ENCODE measurements at places on chromosomes 2 and 18. TPM values are rescaled to one million over a fixed set of nuclear protein-coding genes. Genes with fewer than 3 reads are reported as not detected.

Gene ATG16L1
- 24.5 TPM for polyA plus RNA-seq

Gene KIAA2012
- polyA plus RNA-seq, result 0.05 TPM

Gene DTNA
- polyA plus RNA-seq, result 119 TPM

Gene ELOA2
- polyA plus RNA-seq, result not detected

Gene TEKT4
- not detected for polyA plus RNA-seq

Gene COL4A3
- polyA plus RNA-seq, result 1.4 TPM

Gene AQP12B
- polyA plus RNA-seq, result not detected

Gene KCNJ13
- not detected for polyA plus RNA-seq

Gene PRKAG3
- polyA plus RNA-seq, result not detected

Gene CPLX4
- not detected for polyA plus RNA-seq

Gene SKOR2
- not detected for polyA plus RNA-seq

Gene TUBA3E
- polyA plus RNA-seq, result not detected

Gene EHD3
- polyA plus RNA-seq, result 8.5 TPM

Gene LINC00305
- not detected for polyA plus RNA-seq

Gene ALKAL2
- polyA plus RNA-seq, result 14.5 TPM

GRCh38 chr18:53503914-53504441, 720.5 kb downstream of the MBD2 start:
- no peak for DNase-seq

DNA sequence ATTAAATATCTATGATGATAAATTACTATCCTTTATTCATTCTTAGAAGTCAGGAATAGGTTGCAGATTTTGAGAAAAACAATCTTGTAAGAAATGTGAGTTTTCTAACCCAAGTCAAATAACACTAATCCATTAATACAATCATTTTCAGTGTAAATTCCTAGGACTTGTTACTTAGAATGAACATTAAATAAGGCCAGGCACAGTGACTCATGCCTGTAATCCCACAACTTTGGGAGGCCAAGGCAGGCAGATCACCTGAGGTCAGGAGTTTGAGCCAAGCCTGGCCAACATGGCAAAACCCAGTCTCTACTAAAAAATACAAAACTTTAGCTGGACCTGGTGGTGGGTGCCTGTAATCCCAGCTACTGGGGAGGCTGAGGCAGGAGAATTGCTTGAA, 45.8 kb upstream of the CDKL4 start:
- no peak for DNase-seq

DNA sequence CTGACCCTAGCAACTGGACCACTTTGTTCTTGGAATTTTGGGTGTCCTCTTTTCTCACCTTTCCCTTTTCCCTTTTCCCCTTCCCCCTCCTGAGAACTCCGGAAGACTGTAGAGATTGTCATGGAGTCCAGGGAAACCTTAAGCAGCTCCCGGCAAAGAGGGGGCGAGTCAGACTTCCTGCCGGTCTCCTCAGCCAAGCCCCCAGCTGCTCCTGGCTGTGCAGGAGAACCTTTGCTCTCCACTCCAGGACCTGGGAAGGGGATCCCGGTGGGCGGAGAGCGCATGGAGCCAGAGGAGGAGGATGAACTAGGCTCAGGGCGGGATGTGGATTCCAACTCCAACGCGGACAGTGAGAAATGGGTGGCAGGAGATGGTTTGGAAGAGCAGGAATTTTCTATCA, 20.5 kb downstream of the SETBP1 start:
- DNase-seq, result no peak

- no peak for DNase-seq
Measured at GRCh38 chr2:150076281-150076680, 411.2 kb downstream of the RND3 start.

- DNase-seq, result no peak
Measured at GRCh38 chr18:13589316-13589715, 137.0 kb downstream of the FAM210A start.

GRCh38 chr2:145815933-145816332, 1296.0 kb upstream of the ZEB2 start:
- no peak for DNase-seq

DNA sequence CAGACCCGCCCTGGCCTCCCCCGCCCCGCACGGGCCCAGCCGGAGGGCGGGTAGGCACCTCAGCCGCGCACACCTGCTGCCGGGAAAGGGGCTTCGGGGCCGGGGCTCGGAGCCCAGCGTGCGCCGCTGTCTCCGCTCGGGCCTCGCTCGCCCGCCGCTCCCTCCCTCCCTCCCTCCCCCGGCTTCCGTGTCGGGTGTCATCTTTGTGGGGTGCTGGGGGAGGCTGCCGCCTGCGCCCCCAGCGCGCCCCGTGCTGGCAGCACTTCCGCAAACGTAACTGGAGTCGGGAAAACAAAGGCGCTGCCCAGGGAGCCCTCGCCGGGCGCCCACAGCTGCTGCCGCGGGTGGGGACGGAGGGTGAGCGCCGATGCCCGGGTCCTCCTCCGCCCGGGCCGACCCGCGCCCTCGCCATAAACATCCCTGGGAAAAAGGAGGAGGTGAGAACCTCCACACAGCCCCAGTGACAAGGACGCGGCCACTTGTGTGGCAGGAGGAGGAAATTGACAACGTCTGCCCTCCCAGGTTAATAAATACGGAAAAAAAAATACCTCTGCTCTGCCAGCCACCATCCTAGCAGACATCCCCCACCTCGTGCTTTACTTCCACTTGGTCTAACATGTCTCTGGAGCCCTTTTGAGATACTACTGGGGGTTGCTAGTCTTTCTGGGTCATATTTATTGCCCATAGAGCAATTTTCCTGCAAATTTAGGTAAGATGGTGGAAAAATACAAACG, 550 bp downstream of the MFSD6 start:
- no peak for DNase-seq

DNA sequence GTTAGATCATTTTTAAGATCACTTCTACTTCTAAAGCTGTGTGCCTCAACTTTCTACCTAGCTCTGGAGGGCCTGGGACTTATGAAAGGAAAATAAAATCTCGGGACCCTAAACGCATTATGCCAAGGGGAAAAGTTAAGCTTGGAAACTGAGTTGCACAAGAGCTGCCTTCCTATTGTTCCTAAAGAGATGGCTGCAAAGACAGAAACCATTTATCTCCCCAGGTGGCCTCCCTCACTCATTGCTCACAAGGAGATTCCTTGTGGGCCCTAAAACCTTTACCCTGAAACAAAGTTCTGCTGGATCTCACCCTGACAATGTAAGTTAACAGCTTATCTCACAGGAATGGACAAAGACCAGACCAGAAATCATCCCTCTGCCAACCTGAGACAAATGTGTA, 26.8 kb downstream of the TUBB6 start:
- DNase-seq, result no peak

DNA sequence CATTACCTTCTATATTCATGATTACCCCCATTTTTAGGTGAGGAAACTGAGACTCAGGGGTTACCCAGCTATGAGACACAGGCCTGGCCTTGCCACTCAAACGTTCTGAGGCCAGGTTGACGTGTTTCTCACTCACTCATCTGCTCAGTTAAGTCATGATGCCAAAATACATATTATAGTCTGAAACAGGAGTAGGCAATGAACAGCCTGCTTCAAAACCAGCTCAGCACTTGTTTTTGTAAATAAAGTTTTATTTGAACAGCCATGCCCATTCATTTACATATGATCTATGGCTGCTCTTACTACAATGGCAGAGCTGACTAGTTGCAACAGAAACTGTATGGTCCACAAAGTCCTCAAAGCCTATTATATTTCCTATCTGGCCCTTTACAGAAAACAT, 74.1 kb upstream of the SMAD2 start:
- DNase-seq, result no peak

GRCh38 chr2:111705711-111706336, 178.2 kb downstream of the ANAPC1 start:
- DNase-seq, result no peak

GRCh38 chr2:230847883-230848388, 16.8 kb upstream of the ITM2C start:
- DNase-seq, result no peak

DNA sequence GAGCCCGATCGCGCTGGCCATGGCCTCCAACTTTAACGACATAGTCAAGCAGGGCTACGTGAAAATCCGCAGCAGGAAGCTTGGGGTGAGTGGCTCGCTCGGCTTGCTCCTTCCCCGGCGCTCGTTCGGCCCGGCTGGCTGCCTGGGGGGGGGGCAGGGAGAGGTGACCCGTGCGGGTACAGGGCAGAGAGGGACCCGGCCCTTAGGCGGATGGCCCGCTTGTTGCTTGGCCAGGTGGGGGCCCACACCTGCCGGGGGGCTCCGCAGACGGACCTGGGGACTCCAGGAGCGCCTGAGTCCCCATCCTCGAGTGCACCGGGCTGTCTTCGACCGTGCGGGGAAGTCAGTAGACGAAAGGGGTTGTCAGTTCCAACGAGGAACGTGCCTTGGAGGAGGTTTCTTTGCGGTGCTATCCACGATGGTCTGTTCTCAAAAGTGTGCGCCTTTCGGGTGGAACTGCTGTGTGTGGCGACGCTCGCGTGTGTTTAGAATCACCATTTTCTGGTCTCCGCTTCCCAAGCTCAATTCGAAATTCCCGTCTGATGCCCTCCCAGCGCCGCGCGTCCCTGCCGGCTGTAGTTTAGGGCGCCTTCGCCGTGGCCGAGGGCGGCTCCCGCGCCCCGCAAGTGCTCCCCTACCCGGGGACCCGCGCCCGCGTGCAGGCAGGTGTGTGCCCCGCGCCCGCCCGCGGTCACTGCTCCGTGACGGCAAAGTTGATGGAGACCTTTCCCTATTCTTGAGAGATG, 711 bp downstream of the DOK6 start:
- no peak for DNase-seq

GRCh38 chr18:11219571-11219970, 70.2 kb upstream of the PIEZO2 start:
- no peak for DNase-seq

DNA sequence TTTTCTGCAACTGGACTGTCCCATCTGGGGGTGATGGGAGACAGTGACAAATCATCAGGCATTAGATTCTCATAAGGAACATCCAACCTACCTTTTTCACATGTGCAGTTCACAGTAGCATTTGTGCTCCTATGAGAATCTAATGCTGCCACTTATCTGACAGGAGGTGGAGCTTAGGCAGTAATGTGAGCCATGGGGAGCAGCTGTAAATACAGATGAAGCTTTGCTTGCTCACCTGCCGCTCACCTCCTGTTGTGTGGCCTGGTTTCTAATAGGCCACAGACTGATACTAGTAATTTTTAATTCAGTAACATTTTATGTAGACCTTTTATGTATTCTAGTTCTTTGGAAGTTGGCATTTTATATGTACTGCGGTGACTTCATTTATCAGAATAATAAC, 180.1 kb upstream of the SPOPL start:
- DNase-seq, result no peak

DNA sequence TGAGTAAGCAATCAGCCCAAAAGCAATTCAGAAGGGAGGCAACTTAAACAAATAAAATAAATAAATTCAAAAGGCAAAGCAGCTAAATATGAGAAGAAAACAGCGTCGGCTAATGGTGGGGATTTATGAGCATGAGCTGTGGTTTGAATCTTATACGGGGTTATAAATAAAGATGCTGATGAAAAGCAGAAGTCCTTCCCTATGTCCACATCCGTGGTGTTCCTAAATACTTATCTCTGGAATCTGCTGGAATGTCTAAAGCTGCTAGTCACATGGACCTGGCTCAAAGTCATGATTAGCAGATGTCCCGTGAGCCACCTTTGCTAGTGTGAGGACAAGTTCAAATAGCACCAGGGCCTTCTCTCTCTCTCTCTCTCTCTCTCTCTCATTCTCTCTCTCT, 33.8 kb downstream of the SMIM21 start:
- DNase-seq, result no peak

DNA sequence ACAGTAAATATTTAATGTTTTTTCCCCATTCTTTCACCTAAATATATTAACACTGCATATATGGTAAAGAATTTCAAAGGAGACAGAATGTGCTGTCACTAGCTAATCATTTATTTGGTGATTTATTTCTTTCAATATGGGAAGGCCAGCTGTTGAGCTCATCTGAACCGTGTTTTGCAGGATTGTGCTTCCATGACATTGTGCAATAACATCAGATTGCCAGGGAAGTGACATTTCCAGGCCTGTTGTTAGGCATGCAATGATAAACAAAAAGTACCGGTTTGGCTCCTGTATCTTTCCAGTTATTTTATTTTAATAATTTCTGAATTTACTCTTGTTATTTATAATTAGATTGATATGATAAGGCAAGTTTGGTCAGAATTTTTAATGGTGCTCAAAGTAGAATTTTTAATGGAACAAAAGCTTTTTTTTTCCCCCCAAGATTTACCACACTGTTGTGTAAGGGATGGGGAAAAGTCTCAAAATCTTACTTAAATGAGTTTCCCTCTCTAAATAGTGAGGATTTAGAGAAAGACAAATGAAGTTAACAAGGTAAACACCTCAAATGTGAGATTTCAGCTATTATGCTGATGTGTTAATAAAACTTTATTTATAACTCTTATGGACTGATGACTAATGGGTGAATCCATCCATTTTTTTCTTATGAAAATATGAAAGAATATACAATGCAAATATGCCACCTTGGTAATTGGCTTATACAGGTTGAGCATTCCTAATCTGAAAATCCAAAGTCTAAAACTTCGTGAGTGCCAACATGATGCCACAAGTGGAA, 52.7 kb downstream of the MALT1 start:
- DNase-seq, result no peak

- no peak for DNase-seq
Measured at GRCh38 chr2:14194233-14194632, 438.3 kb upstream of the LRATD1 start.

- DNase-seq, result no peak
Measured at GRCh38 chr2:105834931-105835330, 90.2 kb downstream of the NCK2 start.

GRCh38 chr2:132473174-132473883, 56.7 kb downstream of the GPR39 start:
- DNase-seq, result no peak

DNA sequence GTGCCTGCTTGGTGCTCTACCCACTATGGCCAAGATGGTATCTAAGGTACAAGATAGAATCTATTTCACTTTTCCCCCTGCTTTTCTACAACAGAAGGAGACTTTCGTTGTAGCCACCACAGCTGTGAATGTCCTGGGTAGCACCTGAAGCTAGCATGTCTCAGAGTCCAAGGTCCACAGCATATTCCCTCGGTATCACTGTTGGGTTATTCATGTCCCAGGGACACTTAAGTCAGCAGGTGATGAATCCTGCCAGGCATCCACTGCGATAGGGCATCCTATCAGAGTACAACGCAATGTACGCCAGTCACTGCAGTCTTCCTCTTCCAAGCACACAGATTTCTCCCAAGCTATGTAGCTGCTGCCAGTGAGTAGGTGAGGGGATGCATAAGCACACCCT, 129.1 kb upstream of the LINC00305 start:
- no peak for DNase-seq

GRCh38 chr2:10447300-10447894, 730 bp downstream of the ODC1 start:
- DNase-seq, result no peak

DNA sequence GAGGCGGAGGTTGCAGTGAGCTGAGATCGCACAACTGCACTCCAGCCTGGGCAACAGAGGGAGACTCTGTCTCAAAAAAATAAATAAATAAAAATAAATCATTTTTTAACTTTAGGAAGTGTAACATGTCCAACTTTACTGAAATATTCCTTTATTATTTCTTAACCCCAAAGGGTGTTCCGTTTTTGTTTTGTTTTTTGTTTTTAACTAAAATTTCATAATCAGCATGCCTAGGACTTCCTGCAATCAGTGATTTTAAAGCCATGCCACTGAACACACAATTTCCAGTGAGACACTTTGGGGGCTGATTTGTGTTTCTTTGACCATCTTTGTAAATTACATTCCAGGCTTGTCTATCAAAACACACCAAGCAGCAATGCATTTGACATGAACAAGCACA, 7.1 kb downstream of the CATIP start:
- DNase-seq, result no peak

- DNase-seq, result no peak
Measured at GRCh38 chr2:61811821-61812220, 42.0 kb downstream of the FAM161A start.
